ENCODE measurements at places on chromosomes 2 and 18.

GRCh38 chr18:27769152-27769551 lies 407.8 kb downstream of the CDH2 start:
- no peak for DNase-seq

GRCh38 chr2:121185111-121185510 lies 99.9 kb downstream of the TFCP2L1 start:
- DNase-seq = no peak

GRCh38 chr2:127504552-127505430 lies 21.5 kb downstream of the IWS1 start:
- no peak for DNase-seq

GRCh38 chr2:8645176-8645831 lies 36.6 kb upstream of the ID2 start:
- DNase-seq = no peak

- no peak for DNase-seq
These were observed 66.8 kb downstream of the BMPR2 start for GRCh38 chr2:202442882-202443281.

DNA sequence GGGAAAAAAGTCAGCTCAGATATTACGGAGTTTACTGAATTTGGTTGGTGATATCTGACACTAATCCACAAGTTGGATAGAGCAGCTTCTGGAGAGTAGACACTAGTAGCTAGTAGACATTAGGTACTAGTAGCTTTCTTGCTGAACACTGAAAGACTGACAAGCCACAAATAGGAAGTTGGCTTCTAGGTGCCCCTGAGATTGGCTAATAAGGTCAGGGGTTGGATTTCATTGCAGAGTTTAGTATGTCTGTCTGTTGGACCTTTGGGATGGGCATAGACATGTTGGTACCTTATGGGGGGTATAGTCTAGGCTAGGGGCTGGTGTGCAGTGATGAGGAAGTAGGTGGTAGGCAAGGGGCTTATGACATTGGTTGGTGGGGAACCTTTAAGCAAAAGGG lies 164.9 kb upstream of the LRRTM1 start:
- no peak for DNase-seq

GRCh38 chr2:210946395-210946794 lies 390.0 kb downstream of the CPS1 start:
- DNase-seq = no peak
